Hematopoietic multipotent progenitor cell treated with erythropoietin and hydrocortisone succinate and interleukin-3 and kit ligand, for 17 days (in vitro differentiated cells): ENCODE measurements at places on chromosomes 12 and 14.

GRCh38 chr12:108690542-108691174, 40.7 kb downstream of the CORO1C start:
- DNase-seq, result no peak

- no peak for DNase-seq
These were observed 2.8 kb downstream of the ISCU start for GRCh38 chr12:108565146-108565545.

DNA sequence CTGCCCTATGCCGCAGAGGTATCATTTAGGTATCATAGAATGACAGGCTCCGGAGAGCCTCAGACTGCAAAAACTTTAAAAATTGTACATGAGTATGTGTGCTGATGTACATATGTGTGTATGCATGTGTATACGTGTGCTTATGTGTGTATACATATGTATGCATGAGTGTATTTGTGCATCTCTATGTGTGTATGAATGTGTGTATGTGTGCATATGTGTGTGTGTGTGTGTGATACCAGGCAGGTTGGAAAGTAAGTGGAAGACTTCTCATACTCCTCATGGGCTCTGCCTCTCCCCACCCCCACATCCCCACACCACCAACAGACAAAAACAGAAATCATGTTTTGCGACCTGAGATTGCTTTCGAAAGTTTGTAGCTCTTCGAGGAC, 621 bp upstream of the TMEM117 start:
- no peak for DNase-seq

DNA sequence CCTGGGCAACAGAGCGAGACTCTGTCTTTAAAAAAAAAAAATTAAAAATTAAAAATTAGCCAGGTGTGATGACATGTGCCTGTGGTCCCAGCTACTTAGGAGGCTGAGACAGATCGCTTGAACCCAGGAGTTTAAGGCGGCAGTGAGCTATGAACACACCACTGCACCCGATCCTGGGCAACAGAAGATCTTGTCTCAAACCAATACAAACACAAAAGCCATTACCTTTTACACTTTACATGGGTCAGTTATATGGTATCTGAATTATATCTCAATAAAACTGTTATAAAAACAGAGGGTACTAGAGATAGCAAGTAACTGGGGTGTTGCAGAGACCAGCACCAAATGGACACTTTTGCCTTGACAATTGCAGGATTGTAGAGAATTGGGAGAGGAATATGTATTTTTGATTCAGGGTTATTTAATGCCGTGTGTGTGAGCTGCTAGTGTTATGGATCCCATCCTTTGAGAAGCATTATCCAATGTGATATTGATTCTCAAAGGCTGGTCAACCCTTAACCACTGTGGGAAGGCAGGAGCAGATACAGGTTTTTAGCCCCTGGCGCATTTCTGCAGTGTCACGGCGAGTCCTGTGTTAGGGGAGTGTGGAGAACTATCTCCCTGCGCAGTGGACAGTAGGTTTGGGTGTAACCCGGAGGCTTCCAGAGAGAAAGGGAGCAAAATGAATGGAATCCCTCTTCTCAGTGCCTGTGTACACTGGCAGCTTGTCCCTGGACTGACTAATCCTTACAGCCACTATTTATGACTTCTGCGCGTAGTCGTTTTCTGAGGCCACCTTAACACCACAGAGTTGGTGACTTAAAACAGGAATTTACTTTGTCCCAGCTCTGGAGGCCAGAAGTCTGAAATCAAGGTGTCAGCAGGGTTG, 4.3 kb downstream of the PSMD9 start:
- DNase-seq, result peak; percentile 50

DNA sequence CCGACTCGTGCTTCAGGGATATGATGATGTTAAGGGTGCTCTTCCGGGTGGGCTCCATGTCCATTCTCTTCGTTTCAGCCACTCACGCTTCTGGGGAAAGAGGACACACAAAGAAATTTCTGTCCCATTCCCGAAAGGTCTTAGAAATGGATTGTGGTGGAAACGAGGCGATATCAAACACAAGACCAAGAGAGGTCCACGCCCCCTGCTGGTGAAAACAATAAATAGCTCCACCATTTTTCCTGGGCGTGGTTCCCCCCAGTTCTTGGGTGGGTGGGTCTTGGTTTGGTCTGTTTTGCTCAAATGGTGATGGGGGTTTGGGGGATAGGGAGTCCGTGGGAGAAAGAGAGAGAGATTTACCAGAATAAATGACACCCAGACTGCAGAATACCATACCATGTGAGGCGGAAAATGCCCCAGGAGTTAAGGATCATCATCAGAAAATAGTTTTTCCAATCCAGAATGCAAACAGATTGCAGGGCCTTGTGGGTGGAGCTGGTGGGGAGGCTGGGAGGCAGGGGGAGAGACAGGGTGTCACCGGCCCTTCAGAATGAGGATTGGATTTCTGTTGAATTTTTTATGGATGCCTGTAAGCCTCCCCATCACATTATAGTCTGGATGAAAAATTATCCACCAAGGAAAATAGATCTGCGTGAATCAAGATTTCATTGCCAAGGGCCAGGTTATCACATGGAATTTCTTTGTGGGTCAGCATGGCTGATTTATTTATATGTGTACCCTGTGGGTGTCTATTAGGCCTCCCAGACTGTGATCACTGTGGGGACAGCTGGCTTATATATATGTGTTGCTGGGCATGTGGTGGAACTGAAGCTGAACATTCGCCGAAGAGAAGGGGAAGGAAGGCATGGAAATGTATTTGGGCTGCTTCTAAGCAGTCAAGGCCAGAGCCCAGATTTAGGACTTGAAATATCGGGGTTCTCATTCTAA, 55.8 kb downstream of the SRRM4 start:
- DNase-seq, result peak; percentile 45

GRCh38 chr12:120849765-120850164, 54.4 kb downstream of the SPPL3 start:
- no peak for DNase-seq

GRCh38 chr12:84397846-84398245, 514.8 kb downstream of the SLC6A15 start:
- no peak for DNase-seq

DNA sequence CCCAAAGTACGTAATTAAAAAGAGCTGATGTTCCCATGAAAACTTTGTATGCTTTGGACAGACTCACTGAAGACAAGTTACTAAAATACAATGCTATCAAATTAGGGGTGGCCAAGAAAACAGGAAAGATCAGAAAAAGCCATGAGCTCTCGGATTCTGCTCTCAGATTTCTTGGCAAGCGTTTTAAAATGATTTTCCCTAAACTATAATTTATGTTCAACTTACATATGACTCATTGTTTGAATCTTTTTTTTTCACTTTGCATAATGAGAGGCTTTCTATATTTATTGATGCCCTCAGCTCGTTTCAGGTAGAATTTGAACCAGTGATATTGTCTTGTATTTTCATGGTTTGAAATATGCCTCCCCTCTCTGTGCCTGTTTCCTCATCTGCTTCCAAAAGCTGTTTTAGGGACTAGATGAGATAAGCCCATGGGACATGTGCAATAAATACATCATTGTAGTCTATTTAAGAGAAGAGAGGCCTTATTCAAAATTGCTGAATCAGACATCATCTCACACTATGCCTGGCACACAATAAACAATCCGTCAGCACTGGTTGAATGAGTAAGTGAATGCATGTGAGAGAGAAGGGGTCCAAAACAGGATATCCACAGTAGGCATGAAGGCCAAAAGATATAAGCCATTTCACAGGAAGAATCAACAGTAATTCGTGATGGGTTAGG, 4.7 kb upstream of the IPO8 start:
- DNase-seq, result no peak

GRCh38 chr14:65937079-65937959, 524.8 kb downstream of the FUT8 start:
- no peak for DNase-seq

GRCh38 chr12:109191621-109192250, 75.3 kb downstream of the ACACB start:
- no peak for DNase-seq

GRCh38 chr12:22653075-22653474, 28.1 kb downstream of the ETNK1 start:
- no peak for DNase-seq

- no peak for DNase-seq
These were observed 3.1 kb upstream of the TPH2 start for GRCh38 chr12:71935594-71935993.

DNA sequence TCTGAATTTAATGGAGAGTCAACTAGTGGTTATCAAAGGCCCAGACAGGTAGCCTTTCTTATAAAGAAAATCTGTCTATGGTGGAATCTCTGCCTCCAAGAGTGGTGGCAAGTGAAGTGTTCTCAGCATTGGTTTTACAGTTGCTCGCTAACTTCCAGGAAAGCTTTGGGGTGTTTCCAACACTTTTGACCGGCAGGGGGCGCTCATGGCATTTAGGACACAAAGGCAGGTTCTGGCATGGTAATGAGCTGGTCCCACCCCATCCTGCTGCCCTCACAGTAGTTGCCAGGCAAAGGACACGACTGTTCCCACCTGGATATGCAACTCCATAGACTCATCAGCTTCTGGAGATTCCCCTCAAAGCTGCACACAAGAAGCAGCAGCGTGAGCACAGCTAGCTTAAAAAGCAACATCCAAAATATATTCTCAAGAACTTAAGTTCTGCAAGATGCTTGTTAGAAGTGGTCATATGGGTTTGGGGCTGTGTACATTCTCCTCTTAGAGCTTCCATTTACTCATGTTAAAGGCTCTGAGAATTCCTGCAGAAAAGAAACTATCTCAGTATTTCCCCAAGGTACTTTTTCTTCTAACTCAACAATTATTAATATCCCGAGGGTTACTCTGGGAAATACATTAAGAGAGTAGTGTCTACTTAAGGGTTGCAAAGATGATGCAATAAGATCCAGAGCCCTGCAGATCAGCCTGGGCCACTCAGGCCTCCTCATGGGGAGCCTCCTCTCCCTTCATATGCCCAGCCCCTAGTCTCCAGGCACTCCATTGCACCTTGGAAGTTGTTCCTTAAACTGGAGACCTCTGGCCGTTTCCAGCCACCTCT, 14.8 kb downstream of the PROX2 start:
- DNase-seq, result peak; percentile 91

DNA sequence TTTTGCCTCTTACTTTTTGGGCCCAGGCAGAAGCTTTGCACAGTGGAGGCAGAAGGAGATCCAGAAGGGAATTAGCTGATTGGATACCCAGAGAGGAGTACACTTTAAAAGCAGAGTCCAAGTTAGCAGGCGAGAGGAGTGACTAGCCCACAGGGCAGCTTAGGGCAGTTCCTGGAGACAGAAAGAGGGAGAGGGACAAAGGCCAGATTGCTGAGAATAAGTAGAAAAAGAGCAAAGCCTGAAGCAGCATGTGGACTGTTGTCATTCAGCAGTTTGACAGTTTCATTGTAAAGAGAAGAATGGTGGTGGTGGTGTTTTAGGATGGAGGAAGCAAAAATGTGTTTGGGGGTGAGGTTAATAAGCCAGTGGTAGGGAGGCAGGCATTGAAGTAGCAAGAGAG, 95.1 kb downstream of the PELI2 start:
- DNase-seq, result no peak

DNA sequence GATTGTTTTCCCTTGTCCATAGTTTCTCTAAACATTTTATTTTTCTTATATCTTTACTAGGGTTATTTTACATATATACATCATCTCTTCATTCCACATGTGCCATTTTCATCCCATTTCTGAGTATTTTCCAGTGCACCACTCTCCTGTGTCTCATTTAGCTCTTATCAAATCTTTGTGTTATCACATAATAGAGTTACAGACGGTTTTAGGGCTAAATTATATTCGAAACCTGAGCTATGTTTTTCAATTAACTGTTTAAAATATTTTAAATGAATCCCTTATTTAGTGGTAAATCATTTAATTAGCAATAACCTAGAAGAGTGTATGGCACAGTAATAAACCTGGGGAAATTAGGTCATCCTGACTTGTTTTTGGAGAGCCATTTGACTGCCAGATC, 160.4 kb upstream of the DCN start:
- no peak for DNase-seq

DNA sequence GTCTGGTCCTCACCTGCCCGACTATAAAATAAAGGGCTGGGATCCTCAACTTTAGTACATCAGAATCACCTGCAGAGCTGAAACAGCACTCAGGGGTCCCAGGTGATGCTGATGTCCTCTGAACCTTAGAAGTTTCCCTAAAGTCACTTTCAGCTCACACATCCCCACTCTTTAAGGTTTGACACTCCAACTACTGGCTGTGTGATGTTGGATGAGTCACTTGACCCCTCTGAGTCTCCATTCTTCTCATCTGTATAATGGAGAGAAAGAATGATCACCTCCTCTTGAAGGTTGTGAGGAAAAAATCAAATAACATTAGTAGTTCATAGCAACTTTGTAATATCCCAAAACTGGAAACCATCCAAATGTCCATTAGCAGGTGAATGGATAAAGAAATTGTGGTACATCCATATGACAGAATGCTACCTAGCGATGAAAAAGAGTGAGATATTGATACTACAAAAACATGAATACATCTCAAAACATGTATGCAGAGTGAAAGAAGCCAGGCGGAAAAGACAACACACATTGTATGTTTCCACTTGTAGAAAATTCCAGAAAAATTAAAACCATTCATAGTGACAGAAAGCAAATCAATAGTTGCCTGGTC, 13.3 kb downstream of the TMEM119 start:
- no peak for DNase-seq

DNA sequence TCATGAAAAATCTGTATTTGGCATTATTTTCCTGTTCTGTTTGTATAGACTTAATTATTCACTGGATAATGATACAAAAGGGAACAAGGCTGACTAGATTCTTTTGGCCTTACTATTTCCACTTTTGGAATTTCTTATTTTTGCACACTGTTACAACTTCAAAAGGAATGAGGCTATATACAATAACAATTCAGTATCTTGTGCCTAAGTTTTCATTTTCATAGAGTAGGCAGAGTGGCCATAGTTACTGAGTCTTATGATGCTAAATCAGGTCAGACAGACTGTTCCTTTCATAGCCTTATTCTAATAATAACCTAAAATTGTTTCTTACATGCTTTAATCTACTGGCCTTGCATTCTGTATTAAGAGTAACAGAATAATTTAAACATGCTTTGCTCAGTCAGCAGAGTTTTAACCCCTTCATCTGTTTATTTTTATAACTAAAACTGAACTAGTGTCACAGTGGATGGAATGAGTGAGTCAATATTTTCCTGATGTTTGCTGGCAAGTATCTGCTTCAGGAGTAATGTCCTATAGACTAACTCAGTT, 10.5 kb downstream of the TTC8 start:
- no peak for DNase-seq

DNA sequence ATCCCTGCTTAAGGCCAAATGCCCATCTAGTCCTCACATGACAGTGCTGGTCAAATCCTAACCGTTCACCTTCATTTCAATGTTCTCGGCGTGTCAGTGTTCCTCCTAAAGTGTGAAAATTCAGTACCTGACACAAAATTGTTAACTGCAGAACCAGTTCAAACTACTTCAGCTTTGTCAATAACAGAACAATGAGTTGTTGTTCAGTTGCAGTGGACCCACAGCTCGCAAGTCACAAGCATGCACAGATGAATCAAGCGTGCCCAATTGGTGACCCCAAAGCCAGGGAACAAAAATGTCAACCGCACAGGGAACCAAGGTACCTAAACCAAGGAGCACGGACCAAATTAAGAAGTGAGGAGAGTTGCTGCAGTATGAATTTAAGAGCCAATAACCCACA, 23.2 kb downstream of the NRDE2 start:
- DNase-seq, result no peak

GRCh38 chr12:121970581-121971300, 50.9 kb upstream of the BCL7A start:
- no peak for DNase-seq
